ENCODE measurements at places on chromosomes 7 and 10.

DNA sequence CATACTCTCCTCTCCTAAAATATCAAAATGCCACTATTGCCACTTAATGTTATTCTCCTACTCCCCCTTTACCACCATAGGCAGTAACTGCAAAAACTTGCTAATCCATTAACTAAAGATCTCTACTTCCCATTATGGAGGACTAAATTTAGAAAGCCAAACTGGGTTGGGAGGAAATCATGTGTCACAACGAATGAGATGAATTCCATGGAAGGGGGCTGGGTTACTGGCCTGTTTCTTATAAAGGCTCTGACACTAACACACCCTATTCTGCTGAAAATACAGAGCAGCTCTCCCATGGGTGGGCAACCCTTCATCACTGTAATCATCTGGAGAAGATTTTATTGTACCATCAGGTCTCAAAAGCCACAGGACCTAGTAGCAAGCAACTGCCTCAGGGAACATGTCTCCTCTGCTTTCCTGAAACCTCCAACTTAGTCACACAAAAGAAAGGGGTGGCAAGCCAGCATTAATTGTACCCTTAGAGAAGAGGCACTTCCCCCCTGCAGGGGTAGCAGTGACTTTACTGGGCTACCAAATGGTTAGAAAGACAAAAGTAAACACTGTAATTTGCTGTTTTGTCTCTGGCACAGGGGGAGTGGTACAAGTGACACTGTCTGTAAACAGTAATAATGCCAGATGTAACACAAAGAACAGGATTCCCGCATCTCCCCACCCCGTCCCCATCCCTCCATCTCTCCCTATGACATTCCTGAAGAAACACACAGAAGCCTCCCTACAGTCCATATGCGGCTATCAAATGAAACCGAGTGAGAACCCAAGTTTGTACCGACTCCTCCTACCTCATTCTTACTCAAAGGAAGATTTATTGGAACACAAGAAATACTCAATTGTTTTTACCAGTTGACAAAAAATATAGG is 81.6 kb downstream of the ARMH3 start:
- DNase-seq = no peak

- no peak for DNase-seq
These were observed 452.0 kb downstream of the TFEC start for GRCh38 chr7:115578576-115578975.

DNA sequence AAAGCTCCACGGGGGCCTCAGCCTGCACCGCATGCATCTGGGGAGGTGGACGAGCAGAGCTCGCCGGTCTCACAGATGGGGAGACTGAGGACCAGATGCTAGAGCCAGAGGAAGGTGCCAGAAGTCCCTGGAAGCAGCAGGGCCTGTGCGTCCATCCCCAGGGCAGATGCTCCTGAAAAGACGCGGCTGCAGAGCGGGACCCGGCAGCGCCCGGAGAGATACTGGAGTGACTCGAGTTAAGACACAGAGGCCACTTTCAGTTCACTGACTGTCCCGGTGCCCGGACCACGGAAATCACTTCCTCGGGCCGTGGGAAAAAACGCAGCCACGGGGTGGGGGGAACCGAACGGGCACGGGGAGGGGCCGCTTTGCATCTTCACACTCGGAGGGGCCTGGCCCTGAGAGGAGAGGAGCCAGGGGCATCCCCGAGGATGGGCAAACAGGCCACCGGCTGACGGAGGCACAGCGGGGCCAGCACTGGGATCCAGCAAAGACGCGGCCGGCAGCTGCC is 85.4 kb downstream of the FOXL3 start:
- no peak for DNase-seq

GRCh38 chr7:147240468-147240867 is 1123.9 kb downstream of the CNTNAP2 start:
- no peak for DNase-seq

GRCh38 chr7:55567571-55567970 is 4.7 kb downstream of the VOPP1 start:
- DNase-seq = no peak

DNA sequence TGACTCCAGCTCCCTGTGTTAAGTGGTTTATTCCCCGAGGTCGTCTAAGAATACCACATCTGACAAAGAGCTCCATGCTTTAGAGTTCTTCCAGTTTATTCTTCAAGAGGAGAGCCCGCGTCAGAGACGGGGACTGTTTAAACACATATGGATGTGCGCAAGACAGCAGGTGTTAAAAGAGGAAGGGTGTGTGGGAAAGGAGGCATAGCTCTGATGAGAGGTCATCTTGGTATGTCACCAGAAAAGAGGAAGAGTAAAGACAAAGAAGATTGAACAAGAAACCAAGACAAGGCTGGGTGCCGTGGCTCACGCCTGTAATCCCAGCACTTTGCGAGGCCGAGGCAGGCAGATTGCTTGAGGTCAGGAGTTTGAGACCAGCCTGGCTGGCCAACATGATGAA is 258.7 kb downstream of the CCDC3 start:
- no peak for DNase-seq

GRCh38 chr7:46716926-46717325 is 795.9 kb upstream of the IGFBP3 start:
- no peak for DNase-seq
